ENCODE measurements at places on chromosomes 4 and X.

GRCh38 chr4:150253416-150253815 lies 175.2 kb downstream of the DCLK2 start:
- DNase-seq, result no peak

- DNase-seq, result no peak
These were observed 129.7 kb upstream of the USP38 start for GRCh38 chr4:143054971-143055370.

GRCh38 chr4:11427121-11427996 lies 1.3 kb downstream of the HS3ST1 start:
- no peak for DNase-seq

GRCh38 chr4:10022346-10023049 lies 1.2 kb upstream of the SLC2A9 start:
- no peak for DNase-seq

- DNase-seq, result no peak
These were observed 36.3 kb downstream of the MGARP start for GRCh38 chr4:139243448-139244365.

DNA sequence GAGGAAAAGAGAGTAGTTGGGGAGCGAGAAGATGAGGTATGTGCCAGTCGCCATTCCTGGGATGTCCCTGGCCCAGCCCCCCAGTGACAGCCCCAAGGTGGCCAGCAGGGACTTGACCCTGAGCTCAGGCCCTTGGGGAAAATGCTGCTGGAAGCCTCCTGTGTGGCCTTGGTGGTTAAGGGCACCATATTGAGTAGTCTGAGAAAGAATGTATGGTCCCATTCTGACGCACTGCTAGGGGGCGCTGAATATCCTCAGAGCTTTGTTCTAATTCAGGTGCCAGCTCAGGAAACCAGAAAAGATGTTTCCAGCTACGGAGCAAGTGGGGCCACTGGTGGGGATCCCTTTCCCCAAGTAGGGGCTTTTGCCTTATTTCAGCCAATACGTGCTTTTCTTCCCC lies 14.0 kb upstream of the UBA6 start:
- no peak for DNase-seq

GRCh38 chrX:23732704-23733103 lies 10.4 kb downstream of the ACOT9 start:
- DNase-seq, result peak; percentile 65

GRCh38 chrX:506341-506740 lies 119.6 kb upstream of the PPP2R3B start:
- DNase-seq, result no peak

DNA sequence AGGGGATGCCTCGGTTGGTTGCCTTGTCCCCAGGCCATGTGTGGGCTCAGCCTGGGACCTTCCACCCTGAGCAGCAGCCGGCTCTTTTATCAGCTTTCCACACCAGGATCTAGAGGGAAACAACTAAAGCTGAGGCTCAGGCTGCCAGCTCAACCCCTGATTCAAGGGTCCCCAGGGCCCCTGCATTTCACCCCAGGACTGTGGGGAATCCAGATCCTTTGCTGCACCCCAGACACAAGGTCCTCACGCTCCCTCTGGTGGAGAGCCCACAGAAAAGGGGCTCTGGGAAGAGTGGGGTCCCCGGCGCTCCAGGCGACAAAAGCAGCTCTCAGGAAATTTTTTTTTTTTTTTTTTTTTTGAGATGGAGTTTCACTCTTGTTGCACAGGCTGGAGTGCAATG lies 64.3 kb downstream of the ZFYVE28 start:
- no peak for DNase-seq

DNA sequence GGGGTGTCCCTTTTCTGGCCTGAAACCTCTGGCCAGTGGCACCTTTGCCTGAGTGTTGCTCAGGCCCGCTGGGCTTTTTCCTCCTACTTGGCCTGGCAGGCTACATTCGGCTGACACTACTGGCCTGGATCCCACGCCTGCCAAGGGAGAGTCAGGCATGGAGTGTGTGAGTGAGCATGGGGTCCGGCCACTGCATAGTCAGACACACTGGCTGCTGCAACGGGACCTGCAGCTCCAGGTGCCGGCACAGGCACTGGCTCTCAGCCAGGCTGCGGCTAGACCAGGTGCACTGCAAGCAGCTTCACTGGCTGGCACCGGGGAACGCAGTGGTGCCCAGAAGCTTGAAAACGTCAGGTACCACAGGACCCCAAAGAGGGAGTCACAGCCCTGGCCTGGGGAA lies 434.9 kb downstream of the ARHGAP24 start:
- no peak for DNase-seq

GRCh38 chr4:37780444-37781130 lies 45.9 kb upstream of the PGM2 start:
- no peak for DNase-seq

DNA sequence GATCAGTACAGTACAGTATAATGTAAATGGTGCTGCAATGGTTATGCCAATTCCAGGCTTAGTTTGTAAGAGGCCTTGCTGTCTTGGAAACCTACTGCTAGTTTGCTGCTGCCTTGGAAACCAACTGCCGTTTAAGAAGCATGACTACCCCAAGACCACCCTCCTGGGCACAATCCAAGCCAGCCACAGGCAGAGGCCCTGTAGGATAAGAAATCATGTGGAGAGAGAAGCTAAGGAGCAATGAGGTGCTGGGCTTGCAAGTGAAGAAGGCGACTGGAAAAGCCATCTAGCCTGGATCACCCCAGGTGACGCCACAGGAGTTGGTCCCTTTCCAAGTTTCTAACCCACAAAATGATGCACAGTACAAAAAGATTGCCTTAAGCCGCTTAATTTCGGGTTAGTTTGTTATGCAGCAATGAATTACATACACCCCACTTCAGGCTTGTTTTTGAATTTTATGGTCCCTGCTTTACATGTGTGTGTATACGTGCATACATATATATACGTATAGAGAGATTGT lies 16.9 kb downstream of the ZFP42 start:
- no peak for DNase-seq

DNA sequence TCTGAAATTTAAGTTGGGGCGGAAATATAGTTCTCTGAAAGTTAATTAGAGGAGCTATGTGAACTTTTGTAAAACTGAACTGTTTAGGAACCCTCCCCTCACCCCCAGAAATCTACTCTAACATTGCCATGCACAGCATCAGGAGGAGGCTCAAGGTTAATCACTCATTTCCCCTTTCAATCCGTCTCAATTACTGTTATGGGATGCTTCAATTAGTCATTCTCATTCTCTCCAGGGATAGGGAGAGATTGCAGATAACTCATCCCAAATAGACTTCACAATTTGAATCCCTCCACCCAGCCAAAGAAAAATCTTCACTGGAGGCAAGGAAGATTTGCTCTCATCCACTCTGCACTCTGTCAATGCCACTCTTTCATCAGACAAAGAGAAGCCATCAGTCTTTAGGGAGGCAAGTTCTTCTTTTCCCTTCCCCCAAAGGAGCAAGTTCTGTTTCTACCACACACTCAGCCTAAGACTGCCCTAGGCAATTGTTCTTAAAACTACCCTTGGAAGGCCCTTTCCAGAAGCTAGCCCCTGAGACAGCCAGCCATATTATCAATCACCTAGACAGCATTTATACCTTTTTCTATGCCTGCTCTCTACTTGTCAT lies 140.4 kb downstream of the SLC10A7 start:
- DNase-seq, result no peak

DNA sequence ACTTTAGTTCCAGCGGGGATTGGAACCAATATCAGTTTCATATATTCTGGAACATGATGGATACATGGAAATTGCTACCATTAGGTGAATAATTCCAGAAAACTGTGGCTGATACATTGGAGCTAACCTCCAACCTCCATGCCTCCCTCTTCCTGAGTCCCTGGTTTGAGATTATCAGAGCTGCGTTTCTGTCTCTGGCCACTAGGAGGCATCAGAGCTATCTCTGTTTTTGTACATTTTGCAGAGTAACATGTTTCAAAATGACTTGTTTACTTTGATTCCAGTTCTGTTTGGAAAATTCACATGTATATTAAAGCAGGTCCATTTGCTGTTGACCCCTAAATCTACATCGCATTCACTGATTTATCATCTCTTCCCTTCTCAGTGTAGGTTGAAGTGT lies 2.4 kb upstream of the RAB40AL start:
- DNase-seq, result no peak

- no peak for DNase-seq
These were observed 987.2 kb downstream of the PDHA2 start for GRCh38 chr4:96827086-96827485.

GRCh38 chr4:102901804-102902203 lies 33.0 kb downstream of the CISD2 start:
- DNase-seq, result no peak

DNA sequence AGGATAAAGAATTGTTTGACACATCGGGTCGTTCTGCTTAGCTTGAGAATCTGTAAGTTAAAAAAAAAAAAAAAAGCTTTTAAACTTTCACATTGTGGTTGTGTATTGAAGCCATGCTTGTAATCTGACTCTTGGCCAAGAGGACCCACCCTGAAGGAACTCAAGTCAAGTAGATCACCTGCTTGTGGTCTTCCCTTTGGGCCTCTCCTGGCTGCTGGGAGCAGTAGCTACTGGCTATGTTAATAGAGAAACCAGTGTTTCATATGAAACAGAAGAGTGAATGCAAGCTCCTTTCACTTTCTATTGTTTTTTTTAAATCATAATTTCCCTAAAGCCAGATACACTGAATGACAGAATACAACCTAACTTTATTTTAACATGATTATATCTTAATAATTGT lies 402.4 kb upstream of the NDST4 start:
- peak; percentile 32 for DNase-seq

DNA sequence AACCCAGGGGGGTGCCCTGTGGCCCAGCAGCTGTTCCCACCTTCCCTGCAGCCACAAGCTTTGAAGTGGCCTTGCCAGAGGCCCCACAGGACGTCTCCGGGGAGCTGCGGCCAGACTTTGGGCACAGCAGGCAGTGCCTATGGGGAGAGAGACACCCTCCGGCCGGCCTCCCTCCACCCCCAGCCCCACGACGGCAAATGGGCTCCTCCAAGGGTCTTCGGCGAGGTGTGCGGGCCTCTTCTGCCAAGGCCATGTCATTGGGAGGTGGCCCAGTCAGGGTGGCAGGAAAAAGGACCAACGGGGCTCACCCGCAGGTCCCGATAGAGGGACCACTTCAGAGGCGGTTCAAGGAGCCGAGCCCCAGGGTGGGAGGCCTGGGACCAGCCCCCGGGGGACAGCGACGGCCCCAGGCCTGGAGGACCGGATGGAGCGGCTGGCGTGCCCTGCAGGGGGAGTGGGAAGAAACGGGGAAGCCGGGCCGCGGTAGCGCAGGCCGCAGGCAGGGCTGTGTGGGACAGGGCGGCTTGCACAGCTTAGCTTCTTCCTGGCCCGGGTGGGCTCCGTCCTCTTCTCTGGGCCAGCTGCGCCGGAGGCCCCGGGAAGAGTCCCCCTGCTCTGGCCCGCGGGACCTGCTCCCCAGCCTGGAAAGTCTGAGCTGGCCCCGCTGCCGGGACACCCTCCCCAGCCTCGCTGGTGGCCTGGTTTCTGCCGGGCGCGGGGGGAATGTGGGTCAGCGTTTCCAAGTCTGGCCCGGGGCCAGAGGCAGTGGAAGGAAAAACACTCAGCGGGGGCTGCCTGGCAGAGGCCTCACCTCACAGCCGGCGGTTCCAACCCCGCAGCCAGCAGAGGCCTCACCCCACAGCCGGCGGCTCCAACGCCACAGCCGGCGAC lies 21.9 kb upstream of the SPON2 start:
- no peak for DNase-seq

GRCh38 chr4:39745920-39746319 lies 48.0 kb downstream of the UBE2K start:
- DNase-seq, result no peak

GRCh38 chr4:14918336-14918735 lies 83.9 kb upstream of the CPEB2 start:
- no peak for DNase-seq

GRCh38 chr4:93228021-93228420 lies 600.5 kb upstream of the ATOH1 start:
- DNase-seq, result no peak

GRCh38 chr4:94909645-94910044 lies 151.9 kb downstream of the BMPR1B start:
- DNase-seq, result no peak

- DNase-seq, result no peak
These were observed 45.5 kb upstream of the XIAP start for GRCh38 chrX:123814343-123814742.

DNA sequence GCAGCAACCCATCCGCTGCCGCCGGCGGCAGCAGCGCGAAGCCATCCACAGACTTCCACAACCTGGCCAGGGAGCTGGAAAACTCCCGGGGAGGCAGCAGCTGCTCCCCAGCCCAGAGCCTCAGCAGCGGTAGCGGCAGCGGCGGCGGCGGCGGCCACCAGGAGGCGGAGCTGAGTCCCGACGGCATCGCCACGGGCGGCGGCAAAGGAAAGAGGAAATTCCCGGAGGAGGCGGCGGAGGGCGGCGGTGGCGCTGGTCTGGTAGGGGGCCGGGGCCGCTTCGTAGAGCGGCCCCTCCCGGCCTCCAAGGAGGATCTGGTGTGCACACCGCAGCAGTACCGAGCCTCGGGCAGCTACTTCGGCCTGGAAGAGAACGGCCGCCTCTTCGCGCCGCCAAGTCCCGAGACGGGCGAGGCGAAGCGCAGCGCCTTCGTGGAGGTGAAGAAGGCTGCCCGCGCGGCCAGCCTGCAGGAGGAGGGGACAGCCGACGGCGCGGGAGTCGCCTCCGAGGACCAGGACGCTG lies 4.9 kb downstream of the PRDM8 start:
- DNase-seq, result no peak

DNA sequence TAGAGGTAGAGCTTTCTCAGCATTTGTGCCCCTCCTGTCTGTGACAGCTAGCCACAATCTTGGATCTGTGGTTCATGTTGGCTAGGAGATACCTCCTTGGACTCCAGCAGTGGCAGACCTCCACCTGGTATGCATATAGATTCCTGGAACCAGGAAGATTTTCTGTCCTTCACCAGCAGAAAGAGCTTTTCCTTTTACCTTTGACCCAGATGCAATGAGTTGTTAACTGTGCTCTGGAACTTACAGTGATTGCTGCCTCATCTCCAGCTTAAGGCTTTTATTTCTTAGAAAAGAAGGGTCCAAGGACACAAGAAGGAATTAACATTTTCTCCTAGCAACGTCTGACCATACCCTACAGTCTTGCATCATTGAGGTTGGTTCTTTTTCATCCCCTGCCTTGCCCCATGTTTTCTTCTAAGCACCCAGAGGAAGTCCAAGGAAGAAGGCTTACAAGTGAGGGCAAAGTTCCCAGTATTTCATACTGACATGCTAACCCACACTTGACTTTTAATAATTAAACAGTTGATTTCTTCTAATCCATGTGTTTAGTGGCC lies 217.1 kb upstream of the ARHGAP24 start:
- DNase-seq, result no peak

- DNase-seq, result no peak
These were observed 889 bp downstream of the MGARP start for GRCh38 chr4:139278912-139279759.

- DNase-seq, result no peak
These were observed 3.7 kb downstream of the CRMP1 start for GRCh38 chr4:5889002-5889696.

GRCh38 chrX:132532913-132533312 lies 44.1 kb upstream of the MBNL3 start:
- no peak for DNase-seq

- DNase-seq, result no peak
These were observed 13.8 kb downstream of the MOB1B start for GRCh38 chr4:70915874-70916559.
